Thoracic aorta (tissue), 2 donors: ENCODE measurements at places on chromosomes 2 and 18.

DNA sequence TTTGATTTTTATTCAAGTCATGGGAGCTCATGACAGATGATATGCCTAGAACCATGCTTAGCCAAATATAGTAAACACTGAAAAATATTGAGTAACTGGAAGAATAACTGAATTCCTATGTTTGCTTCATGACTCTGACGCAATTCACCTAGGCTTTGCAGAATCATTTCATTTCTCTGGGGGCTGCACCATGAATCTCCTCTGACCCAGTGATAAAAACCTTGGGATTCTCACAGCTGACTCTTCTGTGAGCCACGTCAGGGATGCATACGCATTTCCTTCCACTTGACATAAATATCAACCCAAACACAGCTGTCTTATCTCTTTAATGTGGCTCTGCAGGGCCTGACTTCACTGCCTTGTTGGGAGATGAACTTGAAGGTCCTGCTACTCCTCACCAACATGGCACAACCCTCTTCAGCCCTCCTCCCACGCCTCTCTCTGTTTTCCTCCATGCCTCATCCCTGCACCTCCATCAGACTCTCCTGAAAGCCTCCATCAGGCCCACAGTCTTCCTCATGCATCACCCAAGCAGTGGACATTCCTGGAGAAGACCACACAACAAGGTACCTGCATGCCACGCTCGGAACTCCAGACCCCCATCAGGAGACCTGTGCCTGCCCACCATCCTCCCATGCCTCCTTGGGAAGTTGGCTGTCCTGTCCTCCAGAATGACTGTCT, 29.8 kb downstream of the COL6A3 start:
- DNase-seq, result no peak

DNA sequence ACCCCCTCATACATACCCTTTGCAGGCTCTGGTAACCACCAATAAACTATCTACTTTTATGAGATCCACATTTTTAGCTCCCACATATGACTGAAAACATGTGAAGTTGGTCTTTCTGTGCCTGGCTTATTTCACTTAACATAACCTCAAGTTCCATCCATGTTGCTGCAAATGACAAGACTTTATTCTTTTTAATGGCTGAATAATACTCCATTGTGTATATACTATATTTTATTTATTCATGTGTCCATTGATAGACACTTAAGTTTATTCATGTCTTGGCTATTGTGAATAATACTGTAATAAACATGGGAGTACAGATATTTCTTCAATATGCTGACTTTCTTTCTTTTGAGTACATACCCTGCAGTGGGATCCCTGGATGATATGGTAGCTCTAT, 45.9 kb downstream of the SCN7A start:
- DNase-seq, result no peak

- no peak for DNase-seq
These were observed 209.8 kb downstream of the DCDC2C start for GRCh38 chr2:3913166-3913565.

GRCh38 chr2:237752761-237753165, 45.8 kb upstream of the RBM44 start:
- DNase-seq, result no peak

- DNase-seq, result no peak
These were observed 69.8 kb upstream of the CDKL4 start for GRCh38 chr2:39313575-39313974.

DNA sequence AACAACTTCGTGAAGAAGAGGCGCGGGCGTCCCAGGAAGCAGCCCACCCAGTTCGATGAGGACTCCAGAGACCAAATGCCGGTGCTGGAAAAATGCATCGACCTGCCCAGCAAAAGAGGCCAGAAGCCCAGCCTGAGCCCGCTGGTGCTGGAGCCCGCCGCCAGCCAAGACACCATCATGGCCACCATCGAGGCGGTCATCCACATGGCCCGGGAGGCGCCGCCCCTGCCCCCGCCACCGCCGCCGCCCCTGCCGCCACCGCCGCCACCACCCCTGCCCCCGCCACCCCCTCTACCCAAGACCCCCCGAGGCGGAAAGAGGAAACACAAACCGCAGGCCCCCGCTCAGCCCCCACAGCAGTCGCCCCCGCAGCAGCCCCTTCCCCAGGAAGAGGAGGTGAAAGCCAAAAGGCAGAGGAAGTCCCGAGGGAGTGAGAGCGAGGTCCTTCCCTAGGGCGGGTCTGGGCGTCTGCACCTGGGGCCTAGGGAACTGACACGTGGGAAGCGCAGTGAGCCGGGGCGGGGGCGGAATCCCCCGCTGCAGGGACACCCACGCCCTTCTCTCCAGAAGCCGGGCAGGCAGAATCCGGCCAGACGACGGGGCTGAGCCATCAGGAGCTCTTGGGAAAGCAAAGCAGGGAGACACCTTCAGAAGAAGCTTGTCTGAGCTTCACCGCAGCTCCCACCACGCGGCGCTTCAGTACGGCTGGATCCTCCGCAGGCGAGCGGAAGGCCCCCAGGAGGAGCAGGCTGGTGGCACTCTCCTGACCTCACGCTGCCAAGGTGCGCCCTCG, 382.8 kb downstream of the SETBP1 start:
- DNase-seq, result no peak

DNA sequence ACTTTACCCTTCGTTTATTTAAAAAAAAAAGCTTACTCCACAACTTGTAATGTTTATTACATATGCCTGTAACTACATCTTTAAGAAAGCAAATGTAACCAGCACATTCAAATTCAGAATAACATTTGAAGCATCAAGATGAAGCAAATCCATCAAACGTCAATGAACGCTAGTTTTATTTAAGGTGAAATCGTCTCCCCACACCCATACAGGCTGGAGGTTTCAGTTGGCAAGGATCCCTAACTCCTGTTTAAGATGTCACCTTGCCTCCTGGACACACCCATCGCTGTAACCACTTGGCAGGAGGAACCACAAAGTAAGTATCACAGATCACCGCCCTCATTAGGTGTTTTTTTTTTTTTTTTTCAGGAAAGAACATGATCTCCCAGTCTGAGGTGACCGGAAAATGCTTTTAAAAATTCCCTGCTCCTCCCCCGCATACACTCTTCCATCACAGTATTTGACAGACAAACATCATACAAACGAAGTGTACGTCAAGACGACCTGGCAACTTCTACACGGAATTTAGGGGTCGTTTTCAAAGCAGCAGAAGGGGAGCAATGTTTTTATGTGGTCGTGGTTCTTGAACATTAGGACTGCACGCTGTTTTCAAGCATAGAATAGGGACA, 19.7 kb upstream of the STPG4 start:
- no peak for DNase-seq

DNA sequence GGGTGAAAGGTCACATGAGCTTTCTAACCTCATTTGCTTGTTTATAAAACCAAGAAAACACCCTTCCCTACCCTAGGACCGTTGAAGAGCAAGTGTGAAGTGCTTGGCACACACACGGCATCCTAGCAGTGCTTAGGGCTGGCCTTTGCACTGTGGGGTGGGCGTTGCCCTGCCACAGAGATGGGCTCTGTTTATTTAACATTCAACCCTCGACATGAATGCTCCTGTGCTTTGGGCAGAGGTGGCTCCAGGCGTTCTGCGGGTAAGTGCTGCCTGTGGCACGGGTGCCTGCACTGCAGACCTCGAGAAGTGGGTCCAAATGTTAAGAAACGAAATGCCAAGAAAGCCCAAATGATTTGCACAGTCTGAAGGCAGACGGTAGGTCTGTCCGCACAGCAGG, 170.1 kb downstream of the FHOD3 start:
- DNase-seq, result no peak

DNA sequence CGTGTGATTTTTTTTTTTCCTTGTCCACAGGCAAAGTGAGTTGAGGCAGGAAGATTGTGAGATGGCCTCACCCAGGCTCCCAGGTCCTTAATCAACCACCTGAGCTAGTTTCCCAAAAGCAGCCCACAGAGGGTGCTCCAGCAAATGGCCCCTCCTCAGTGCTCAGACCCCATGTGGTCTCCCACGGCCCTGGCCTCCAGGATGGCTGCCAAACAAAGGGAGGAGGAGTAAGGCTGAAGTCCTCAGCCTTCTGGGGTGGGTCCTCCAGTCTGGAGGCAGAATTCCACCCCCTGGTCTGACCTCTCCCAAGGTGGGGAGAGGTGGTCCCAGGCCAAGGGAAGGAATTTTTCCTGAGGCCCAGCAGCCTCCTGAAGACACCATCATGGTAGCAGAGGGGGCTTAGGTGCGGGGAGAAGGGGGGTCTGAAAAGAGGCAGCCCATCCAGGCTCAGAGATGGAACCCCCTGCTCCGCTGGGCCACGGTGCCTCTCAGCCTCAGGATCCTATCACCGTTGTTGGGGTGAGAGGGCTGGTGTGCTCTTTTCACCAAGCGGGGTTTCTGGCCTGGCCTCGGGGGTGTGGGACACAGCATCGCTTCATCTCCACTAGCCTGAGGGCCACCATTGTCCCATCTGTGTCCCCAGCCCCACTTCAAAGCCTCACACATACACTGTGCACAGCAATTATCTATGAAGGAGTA, 2.3 kb downstream of the NGEF start:
- no peak for DNase-seq
